ENCODE measurements at places on chromosomes 1 and 21.

DNA sequence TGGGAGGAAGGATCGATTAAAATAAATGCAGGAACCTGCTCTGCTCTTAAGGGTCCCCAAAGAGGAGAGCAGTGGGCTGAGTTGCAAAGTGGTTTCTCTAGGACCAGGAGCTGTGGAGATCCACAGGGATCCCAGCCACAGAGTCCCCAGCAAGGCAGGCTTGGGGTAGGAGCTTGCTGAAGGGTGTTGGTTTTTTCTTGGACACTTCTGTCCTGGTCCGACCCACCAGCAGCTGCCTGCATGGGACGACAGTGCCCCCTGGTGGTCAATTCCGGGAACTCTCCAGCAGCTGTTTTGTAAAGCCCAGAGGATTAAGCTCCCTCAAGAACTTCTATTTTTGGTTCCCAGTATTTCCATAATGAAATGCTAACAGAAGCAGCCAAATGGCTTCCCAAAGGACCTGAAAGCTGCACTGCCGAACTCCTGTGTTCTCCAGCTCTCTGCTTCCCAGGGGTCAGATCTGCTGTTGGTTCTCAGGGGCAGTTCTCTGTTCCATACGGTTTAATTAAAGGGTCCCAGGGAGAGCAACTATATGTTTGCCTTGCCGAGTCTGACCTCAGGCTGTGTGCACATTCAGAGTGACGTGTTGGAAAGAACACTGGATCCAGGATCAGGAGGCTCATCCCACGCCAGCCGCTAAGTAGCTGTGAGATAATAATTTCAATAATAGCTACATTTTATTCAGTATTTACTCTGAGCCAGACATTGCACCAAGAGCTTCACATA, 23.2 kb downstream of the NENF start:
- peak; percentile 94 for DNase-seq

DNA sequence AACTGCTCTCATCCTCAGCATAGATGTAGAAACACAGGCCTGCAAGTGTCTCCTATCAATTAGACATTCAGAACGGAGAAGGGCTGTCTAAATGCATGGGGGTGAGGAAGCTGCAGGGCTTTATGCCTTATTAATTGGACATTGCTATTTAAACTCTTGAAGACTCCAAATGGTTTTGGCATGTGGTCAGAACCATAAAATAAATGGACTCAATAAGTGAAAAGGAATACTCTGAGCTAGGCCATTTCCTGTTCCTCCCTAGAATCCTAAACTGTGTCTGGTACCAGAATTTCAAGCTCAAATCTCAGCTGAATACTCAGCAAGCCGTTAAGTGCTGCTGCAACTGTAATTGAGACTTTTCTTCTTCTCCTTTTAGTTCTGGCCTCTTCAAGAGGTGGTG, 80.4 kb upstream of the C1orf87 start:
- no peak for DNase-seq

- DNase-seq: no peak
Measured at GRCh38 chr1:1479547-1480487, 8.3 kb downstream of the ATAD3B start.

DNA sequence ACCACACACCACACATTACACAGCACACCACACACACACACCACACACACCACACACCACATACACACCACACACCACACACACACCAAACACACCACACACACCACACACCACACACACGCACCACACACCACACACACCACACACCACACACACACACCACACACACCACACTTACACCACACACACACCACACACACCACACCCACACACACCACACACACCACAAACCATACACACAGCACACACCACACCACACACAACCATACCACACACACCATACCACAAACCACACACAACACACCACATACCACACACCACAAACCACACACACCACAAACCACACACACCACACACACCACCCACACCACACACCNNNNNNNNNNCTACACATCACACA, 40.9 kb upstream of the SIK1 start:
- DNase-seq: peak; percentile 15

GRCh38 chr1:109327285-109327684, 20.5 kb upstream of the MYBPHL start:
- no peak for DNase-seq

DNA sequence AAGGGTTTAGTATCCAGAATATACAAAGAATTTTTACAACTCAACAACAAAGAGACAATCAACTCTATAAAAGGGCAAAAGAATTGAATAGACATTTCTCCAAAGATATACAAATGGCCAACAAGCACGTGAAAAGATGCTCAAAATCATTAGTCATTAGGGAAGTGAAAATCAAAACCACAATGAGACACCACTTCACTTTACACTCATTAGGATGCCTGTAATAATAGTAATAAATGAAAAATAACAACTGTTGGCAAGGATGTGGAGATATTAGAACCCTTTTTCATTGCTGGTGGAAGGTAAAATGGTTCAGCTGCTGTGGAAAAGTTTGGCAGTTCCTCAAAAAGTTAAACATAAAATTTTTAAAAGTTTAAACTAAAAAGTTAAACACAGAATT, 7.0 kb upstream of the ABCD3 start:
- no peak for DNase-seq

- no peak for DNase-seq
Measured at GRCh38 chr1:81672766-81673165, 128.0 kb upstream of the ADGRL2 start.

DNA sequence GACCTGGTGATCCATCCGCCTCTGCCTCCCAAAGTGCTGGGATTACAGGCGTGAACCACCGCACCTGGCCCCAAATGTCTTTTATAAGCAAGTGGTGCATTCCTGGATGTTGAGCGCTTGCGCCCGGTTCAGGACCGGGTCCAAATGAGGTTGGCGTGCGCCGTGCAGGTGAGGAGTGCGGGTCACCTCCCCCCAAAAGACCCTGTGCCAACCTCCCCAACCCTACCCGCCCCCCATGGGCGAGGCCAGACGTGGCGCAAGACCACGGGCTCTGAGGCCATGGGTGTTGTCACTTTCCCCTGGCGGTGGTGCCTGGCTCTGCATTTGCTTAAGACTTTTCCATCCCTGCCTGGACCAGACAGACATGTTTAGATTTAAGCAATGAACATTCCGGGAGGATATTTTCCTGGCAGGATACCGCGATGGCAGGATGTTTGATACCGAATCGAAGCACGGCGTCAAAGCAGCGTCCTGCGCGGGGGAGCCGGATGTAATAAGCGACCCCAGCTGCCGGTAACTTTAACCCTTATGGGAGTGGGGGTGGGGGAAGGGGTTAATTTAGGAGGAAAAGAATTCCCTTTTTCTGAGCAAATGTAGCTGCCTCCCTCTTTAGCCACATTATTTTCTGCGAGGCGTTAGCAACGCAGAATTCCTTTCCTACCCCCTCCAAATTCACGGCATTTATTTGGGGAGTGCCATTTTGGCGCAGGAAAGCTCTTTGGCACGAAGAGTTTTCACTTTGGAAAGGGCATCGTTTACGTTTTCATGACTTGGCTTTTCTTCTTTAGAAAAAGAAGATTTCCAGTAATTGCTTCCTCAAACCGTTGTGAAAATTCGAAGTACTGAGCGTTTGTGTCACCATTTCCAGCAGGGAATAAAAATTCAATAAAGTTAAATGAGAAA, 27.8 kb upstream of the RNF187 start:
- DNase-seq: peak; percentile 85

DNA sequence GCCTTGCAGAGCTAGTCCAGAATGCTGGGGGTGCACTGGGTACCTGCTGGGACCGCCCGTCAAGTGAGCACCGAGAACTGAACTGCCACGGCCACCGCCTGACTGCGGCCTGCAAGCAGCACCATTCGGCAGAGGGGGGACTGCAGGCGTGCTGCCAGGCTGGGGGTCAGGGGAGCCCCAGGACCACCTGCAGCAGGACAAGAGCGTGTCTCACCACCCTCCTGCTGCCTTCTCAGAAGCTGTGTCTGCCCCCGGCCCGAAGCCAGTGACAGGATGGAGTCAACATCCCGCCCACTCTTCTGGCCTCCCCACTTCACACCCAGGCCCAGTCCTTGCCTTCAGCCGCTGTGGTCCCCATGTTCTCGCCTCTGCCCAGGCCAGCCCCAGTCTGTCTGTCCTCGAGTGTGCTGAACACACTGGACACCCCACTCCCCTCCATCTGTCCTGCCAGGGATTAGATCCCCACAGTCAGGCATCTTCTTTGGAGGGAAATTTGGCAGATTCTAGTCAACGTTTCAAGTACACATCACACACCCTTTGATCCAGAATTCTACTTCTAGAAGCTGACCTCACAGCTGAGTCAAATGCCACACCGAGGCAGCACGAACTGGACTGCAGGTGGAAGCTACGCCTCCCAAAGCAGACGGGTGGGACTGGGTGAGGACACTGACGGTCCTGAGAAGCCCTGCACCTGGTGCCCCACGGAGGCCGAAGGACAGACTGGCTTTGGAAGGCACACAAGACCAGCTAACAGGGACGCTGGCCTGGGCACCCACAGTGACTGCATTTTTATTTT, 26.0 kb downstream of the PTTG1IP start:
- DNase-seq: no peak

- DNase-seq: no peak
Measured at GRCh38 chr1:199778324-199778955, 249.1 kb upstream of the NR5A2 start.

GRCh38 chr1:5119366-5120234, 465.2 kb downstream of the AJAP1 start:
- DNase-seq: no peak

GRCh38 chr1:160428655-160429054, 28.3 kb downstream of the VANGL2 start:
- no peak for DNase-seq

DNA sequence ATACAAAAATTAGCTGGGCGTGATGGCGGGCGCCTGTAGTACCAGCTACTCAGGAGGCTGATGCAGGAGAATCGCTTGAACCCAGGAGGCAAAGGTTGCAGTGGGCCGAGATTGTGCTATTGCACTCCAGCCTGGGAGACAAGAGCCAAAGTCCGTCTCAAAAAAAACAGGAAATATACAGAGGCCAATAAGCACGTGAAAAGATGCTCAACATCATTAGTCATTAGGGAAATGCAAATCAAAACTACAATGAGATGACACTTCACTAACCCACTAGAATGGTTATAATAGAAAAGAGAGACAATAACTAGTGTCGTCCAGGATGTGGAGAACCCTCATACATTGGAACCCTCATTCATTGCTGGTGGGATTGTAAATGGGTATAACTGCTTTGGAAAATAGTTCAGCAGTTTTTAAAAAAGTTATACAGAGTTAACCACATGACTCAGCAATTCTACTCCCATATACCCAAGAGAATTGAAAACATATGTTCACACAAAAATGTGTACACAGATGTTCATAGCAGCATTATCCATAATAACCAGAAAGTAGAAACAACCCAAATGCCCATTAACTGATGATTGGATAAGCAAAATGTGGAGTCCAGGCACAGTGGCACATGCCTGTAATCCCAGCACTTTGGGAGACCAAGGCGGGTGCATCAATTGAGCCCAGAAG, 6.4 kb upstream of the E2F2 start:
- DNase-seq: no peak

Data from spleen (tissue), 13 donors.